ENCODE measurements at places on chromosomes 12 and 14.

GRCh38 chr14:81329640-81330381 is 70.3 kb downstream of the STON2 start:
- no peak for DNase-seq

- DNase-seq: no peak
Observed at GRCh38 chr14:73997108-73997943, 21.8 kb downstream of the ENTPD5 start.

DNA sequence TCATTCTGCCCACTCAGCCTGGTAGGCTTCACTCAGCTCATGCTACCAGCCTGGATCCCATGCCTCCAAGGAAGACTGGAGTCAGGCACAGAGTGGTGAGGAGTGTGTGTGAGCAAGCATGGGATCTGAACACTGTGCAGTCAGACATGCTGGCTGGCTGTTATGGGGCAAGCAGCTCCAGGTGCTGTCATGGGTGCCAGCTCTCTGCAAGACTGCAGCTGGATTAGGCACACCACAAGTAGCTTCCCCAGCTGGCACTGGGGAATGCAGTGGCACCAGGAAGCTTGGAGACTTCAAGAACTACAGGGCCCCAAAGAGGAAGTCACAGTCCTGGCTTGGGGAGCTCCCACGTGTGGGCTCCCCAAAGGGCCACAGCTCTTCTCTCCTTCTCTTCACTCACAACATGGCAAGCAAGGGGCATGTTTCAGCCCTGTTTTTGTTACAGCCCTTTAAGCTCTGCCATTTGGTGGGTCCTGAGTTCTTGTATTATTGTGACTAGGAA is 202.5 kb downstream of the VRK1 start:
- DNase-seq: no peak

DNA sequence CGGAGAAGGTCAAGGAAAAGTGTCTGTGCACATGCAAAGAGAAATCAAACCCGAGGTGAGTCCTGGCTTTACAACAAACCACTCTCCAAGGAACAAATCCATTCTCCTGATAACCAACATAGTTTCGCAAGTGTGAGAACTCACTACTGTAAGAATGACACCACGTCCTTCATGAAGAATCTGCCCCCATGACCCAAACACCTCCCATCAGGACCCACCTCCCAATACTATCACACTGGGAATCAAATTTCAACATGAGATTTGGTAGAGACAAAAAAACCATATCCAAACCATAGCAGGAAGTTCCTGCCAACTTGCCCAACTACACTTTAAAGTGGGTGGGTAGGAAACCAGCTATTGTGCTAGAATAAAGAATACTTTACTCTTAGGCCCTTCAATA is 2.4 kb upstream of the ERC1 start:
- DNase-seq: no peak

- no peak for DNase-seq
Observed at GRCh38 chr12:93125126-93125525, 196.0 kb upstream of the EEA1 start.

DNA sequence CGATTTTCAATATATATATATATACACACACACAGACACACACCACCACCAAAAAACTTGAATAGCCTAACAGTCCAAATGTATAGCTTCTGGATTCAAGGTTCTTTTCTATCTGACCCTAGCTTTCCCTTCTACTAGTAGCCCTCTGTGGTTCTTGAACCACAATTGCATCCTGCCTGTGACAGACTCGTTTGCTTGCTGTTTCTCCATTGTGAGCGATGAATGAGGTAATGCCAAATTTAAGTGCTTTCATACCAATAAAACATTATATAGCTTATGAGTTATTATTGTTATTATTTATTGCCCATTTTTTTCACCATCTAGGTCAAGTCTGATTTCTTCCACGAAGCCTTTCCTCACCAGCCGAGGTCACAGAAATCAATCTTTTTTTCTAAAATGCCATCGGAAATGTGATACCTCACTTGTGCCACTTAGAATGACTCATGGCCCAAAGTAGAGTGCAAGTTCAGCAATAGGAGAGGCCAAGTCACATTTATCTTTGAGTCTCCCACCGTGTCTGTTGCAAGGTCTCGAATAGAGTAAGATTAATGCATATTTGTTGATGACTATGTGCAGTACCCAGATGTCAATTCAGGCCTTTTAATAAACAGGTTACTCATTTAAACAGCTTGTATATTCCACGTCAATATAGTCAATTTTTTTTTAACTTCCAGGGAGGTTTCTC is 1015.8 kb upstream of the SEL1L start:
- no peak for DNase-seq
